ENCODE measurements at places on chromosomes 7 and 10. TPM values are rescaled to one million over a fixed set of nuclear protein-coding genes. Genes with fewer than 3 reads are reported as not detected.
A peak's percentile ranks its signal among the peaks of the same experiment; 100 is the strongest.

GRCh38 chr10:132391676-132392020, 5.4 kb upstream of the PWWP2B start:
- no peaks in the 10 kb centered on the region for H3K4me1 ChIP-seq
- H3K4me3 ChIP-seq, result no peak overlapping the region
- no peak overlapping the region for H3K27ac ChIP-seq
- no peaks in the 10 kb centered on the region for H3K36me3 ChIP-seq
- H3K27me3 ChIP-seq, result no peaks in the 10 kb centered on the region

IDE gene
- total RNA-seq, result 24.8 TPM

SLC26A4 gene
- total RNA-seq, result 3.9 TPM

DNA sequence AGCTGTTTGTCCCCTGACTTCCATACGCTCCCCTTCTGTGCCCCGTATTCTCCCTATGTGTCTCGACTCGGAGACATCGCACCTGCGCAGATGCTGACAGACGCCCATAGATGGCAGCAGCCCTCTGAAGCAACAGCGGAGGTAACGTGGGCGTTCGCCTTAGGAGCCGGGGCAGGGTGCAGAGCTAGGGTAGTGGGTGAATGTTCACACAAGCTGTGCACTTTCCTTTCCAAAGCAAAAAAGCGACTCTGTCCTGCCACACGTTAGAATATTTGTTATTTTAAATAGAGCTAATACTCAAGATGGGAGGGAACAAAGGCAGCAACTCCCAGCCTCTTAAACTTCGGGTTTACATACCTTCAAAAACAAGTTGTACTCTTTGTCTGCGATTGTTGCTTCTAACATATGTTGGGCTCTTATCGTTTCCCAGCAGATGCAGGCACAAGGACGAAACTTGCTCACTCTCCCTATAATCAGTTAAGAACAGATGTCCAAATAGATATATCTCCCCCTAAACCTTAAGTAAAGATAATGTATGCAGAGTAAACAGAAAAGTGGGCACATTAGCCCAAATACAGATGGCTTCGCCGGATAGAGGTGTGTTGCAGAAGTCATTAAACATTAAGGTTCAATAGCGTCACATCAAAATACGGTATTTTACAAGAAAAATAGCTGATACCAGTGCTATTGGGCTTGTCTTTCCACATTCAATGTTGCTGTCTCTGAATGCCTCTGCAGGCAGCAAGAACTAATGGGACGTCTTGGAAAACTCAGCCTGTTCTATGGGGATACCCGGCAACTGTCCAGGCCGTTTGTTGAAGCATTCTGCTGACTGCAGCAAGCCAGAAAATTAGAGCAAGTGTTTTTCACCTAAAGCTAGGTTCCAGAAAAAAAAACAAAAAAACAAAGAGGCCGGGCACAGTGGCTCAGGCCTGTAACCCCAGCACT, 340.3 kb upstream of the PRKCQ start:
- no peaks in the 10 kb centered on the region for H3K4me1 ChIP-seq
- peak; percentile 61 for DNase-seq
- no peaks in the 10 kb centered on the region for H3K36me3 ChIP-seq
- no peaks in the 10 kb centered on the region for H3K27me3 ChIP-seq
- H3K27ac ChIP-seq, result no peak overlapping the region

DNA sequence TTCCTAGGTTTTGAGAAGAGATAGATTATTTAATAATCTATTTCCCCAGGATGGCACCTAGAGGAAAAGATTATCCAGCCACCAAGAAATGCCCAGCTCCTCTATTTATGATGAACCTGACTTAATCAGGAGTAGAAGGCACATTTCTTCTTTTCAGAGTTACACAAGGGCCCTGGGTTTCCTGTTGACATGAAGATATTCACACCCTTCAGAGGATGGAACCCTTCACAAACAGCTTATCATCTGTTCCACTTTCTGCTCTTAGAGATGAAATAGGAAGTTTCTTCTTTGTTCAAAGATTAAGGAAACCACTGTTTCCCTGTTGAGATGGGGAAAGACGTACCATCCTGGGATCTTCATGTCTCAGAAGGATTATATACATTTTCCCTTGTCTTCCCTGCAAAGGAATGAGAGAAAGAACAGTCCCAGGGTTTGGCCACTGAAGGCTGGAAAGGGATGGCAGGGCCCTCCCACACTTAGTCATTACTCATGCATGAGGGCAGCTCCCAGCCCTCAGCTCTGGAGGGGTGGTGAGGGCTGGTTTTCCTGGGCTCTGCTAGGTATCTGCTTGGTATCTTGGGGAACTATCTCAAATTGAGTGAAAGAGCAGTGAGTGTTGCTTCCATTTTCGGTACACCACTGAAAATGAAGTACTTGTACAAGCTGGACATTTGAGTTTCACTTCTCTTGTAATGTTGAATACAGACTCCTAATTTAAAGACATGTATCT, 64.0 kb downstream of the MTPAP start:
- H3K27me3 ChIP-seq, result no peaks in the 10 kb centered on the region
- DNase-seq, result no peak
- no peak overlapping the region for H3K27ac ChIP-seq
- no peaks in the 10 kb centered on the region for H3K4me1 ChIP-seq
- H3K36me3 ChIP-seq, result no peaks in the 10 kb centered on the region

DNA sequence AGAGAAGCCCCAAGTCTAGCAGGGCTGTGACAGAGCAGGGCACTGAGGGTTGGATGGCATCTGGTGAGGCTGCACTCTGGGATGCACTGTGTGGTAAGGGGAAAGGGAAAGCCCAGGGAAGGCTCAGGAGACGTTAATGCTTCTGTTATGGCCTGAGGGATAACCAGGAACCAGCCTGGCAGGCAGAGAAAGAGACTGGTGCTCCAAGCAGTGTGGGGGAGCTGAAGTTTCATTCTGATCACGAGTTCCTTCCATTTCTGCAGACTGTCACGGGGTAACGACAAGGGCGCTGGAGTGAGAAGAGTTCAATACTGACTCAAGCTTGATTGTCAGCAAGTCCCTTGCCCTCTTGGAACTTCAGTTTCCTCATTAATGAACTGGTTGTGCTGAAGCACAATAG, 730.9 kb downstream of the GRID1 start:
- no peak for DNase-seq
- no peak overlapping the region for H3K27ac ChIP-seq
- H3K27me3 ChIP-seq, result no peaks in the 10 kb centered on the region
- no peaks in the 10 kb centered on the region for H3K36me3 ChIP-seq
- no peaks in the 10 kb centered on the region for H3K4me1 ChIP-seq
- H3K4me3 ChIP-seq, result no peak overlapping the region

GRCh38 chr10:50299948-50300669, 48.8 kb upstream of the ASAH2 start:
- no peak for DNase-seq
- no peaks in the 10 kb centered on the region for H3K4me1 ChIP-seq
- no peak overlapping the region for H3K27ac ChIP-seq
- no peak overlapping the region for H3K4me3 ChIP-seq

GRCh38 chr10:17516376-17516775, 62.0 kb upstream of the ST8SIA6 start:
- no peaks in the 10 kb centered on the region for H3K36me3 ChIP-seq
- H3K27me3 ChIP-seq, result no peaks in the 10 kb centered on the region
- DNase-seq, result no peak

- DNase-seq, result no peak
- H3K4me3 ChIP-seq, result no peak overlapping the region
- H3K27me3 ChIP-seq, result no peaks in the 10 kb centered on the region
- no peak overlapping the region for H3K27ac ChIP-seq
Measured at GRCh38 chr7:131501422-131501821, 55.0 kb downstream of the PODXL start.

ATG9B gene
- not detected for total RNA-seq

DNA sequence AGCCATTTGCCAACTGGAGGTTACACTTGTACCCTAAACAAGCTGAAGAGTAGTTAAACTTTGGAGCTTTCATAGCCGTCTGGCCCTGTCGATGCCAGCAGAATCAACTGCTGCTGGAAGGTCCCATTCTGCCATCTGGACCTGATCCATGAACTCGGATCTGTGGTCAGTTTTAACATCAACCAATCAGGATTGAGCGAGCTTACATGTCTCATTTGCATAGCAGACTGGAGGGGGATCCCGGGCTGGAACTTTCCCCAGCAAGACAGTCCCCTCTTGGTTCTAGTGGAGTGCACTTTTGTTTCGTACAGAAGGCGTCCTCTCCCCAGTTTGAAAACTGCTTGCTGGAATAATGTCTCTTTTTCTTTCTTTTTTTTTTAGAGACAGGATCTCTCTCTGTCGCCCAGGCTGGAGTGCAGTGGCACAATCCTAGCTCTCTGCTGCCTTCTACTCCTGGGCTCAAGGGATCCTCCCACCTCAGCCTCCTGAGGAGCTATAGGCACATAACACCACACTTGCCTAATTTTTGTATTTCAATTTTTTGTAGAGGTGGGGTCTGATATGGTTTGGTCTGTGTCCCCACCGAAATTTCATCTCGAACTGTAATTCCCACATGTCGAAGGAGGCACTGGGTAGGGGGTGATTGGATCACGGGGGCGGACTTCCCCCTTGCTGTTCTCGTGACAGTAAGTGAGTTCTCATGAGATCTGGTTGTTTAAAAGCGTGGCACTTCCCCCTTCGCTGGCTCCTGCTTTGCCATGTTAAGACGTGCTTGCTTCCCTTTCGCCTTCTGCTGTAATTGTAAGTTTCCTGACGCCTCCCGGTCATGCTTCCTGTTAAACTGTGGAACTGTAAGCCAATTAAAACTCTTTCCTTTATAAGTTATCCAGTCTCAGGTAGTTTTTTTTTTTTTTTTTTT, 42.8 kb upstream of the SEPHS1 start:
- H3K27ac ChIP-seq, result no peak overlapping the region
- DNase-seq, result no peak
- no peak overlapping the region for H3K4me3 ChIP-seq
- H3K36me3 ChIP-seq, result no peaks in the 10 kb centered on the region
- H3K4me1 ChIP-seq, result no peaks in the 10 kb centered on the region
- no peaks in the 10 kb centered on the region for H3K27me3 ChIP-seq

DNA sequence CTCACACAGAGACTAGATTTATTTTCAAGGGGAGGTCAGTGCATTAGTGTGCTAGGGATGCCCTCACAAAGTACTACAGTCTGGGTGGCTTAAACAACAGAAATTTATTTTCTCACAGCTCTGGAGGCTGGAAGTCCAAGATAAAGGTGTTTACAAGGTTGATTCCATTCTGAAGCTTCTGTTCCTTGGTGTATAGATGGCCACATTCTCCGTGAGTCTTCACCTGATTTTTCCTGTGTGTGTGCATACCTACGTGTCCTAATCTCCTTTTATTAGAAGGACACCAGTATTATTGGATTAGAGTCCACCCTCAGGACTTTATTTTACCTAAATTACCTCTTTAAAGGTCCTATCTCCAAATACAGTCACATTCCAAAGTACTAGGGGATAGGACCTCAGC, 91.7 kb upstream of the FRMD4A start:
- H3K27me3 ChIP-seq, result no peaks in the 10 kb centered on the region
- H3K36me3 ChIP-seq, result no peaks in the 10 kb centered on the region
- no peak for DNase-seq
- no peak overlapping the region for H3K27ac ChIP-seq
- H3K4me1 ChIP-seq, result no peaks in the 10 kb centered on the region

DNA sequence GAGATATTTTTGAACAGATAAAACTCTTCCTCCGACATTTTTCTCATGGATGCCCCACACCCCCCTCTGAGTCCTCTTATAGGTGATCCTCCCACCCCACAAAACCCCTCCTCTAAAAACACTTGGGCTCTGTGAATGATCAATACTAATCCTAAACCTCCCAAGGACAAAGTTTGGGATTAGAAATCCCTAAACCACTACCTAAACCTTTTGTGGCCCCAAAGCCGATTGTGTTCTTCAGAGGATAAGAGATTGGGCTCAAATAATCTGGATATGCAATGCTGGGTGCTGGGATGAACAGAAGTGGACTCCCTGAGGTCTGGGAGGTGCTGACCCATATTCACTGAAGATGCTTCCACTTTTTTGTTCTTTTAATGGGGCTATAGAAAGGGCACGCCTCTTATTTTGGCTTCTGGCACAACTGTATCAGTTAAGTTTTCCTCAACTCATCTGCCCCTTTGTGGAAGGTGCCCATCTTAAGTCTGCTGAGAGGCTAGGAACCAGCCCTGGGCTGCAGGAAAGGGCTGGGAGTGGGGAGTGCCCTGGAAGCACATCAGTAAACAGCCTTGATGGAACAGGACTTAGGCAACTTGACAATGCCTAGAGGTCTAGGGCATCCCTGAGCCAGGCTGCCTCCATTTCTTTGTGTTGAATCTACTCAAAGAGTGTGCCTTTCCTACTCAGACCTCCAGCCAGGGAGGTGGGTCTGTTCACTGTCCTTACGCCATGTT, at the start of gene OPN1SW:
Gene OPN1SW (minus strand): TSS at position 51 of the 731 bp plus-strand sequence. CDS start 13 bp downstream, at position 38.
- H3K27ac ChIP-seq, result no peak within 1 kb of the TSS
- no peaks in the 10 kb centered on the region for H3K27me3 ChIP-seq
- H3K4me3 ChIP-seq, result no peak within 1 kb of the TSS
- H3K36me3 ChIP-seq, result peaks cover 24% of the 10 kb centered on the region

DNA sequence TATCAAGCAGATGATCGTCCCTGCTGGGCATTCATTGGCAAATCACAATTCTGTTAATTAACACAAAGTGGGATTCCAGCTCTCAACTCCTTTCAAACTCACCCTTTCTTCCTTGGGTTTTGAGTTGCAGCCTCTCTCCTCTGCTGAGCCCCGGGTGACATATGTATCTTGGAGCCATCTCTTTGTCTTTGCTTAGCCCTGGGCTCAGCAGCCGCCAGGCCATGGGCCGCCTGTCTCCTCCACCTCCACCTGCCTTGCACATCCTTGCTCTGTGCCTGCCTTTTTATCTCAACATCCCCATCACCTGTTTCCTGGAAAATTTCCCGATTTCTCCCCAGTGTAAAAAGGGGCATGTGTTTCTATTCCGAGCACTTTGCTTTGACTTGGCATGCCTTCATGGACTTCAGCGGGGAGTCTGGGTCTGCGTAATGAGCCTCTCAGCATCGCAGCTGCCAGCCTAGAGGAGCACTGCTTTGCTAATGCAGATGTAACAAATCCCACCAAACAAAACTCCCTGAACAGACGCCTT, 141.3 kb upstream of the AGK start:
- H3K4me3 ChIP-seq, result no peak overlapping the region
- H3K27ac ChIP-seq, result no peak overlapping the region
- H3K4me1 ChIP-seq, result no peaks in the 10 kb centered on the region
- no peaks in the 10 kb centered on the region for H3K36me3 ChIP-seq
- peaks cover 3% of the 10 kb centered on the region for H3K27me3 ChIP-seq

- H3K36me3 ChIP-seq, result no peaks in the 10 kb centered on the region
- no peak for DNase-seq
- H3K4me3 ChIP-seq, result no peak overlapping the region
- no peaks in the 10 kb centered on the region for H3K4me1 ChIP-seq
Measured at GRCh38 chr7:101970801-101971200, 153.4 kb downstream of the CUX1 start.

CYP3A5 gene
- 0.36 TPM for total RNA-seq

DNA sequence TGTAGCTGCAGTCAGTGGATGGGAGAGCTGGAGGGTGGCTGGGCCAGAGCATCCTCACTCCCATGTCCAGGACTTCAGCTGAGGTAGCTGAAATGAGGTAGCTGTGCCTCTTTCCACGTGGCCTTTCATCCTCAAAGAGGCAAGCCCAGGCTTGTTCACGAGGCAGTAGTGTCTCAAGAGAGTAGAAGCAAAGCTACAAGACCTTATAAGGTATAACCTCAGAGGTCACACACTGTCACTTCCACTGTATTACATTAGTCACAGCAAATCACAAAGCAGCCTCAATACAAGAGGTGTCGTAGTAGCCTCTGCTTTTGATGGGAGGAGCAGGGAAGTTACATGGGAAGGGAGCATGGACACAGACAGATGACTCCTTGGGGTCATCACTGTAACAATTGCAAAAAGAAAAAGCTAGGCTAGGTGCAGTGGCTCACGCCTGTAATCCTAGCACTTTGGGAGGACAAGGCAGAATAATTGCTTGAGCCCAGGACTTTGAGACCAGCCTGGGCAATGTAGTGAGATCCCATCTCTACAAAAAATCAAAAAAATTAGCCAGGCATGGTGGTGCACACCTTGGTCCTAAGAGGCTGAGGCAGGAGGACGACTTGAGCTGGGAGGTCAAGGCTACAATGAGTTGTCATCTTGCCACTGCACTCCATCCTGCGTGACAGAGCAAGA, 97.5 kb downstream of the SKIDA1 start:
- no peaks in the 10 kb centered on the region for H3K27me3 ChIP-seq
- H3K4me1 ChIP-seq, result no peaks in the 10 kb centered on the region
- H3K36me3 ChIP-seq, result no peaks in the 10 kb centered on the region

Data from SJCRH30 (cell line).